Naive B cell (primary cell): ENCODE measurements at places on chromosomes 12 and 14.

DNA sequence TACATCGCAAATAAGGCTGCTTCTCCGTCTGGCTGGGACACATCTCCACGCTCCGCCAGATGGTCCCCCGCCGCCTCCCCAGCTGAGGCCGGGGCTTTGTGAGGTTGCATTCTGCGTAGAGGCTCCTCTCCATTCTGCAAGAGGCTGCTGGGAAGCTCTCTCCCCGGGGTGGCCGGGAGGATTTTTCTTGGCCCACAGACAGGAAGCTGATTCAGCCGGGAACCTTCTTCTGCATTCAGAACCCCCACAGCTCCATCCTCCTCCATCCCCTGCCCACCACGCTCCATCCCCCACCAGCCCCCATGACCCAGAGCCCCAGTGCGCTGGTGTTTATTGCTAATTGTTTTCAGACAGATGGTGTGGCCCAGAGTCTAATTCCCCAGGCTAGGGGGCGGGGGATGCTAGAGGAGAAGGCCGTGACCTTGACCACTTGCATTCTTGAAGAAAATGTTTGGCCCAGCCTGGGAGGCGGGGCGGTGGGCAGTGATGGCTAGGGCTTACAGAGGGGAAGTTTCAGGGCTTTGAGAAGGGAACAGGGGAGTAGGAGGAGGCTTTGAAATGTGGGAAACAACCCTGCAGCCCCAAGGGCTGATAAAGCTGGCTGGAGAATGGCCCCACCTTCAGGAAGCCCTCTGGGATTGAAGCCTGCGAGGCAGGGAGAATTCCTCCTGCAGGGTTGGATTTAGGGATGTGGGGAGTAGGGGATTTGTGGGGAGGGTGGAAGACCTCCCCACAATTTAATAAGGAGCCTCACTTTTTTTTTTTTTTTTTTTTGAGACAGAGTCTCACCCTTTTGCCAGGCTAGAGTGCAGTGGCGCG lies 88.5 kb upstream of the NCOR2 start:
- DNase-seq, result no peak

DNA sequence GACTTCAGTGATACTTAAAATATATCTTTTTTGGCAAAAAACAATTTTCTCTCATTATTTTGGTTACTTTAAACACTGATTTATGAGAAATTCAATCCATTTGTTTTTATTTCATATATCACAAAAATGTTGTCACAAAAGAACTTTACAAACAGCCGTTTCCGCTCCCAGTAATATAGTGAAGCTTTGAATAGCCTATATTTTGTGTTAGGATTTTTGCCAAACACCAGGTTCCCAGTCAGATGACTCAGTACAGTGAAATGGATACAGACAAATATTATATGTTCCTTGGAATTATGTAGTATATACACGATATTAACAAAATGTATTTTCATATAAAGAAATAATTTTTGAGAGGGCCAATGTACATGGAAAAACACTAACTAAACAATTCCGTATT lies 411.1 kb downstream of the CCER1 start:
- no peak for DNase-seq

DNA sequence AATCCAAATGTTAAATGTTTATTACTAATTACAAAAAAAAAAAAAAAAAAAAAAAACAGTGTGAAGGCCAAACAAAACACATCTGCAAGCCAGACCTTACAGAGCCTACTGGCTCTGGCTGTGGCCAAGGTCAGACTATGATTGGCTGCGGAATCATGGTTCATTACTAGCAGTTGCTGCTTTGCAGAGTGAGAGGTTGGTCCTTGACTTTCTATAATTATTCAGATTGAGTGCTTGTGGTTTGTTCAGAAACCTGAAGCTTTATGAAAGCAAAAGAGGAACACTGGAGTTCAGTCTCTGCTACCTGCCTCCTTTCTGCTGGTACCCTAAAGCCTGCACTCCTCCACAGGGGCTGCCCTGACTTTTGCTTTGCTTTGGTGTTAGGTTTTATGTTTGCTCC lies 550.9 kb downstream of the BCL11B start:
- no peak for DNase-seq

DNA sequence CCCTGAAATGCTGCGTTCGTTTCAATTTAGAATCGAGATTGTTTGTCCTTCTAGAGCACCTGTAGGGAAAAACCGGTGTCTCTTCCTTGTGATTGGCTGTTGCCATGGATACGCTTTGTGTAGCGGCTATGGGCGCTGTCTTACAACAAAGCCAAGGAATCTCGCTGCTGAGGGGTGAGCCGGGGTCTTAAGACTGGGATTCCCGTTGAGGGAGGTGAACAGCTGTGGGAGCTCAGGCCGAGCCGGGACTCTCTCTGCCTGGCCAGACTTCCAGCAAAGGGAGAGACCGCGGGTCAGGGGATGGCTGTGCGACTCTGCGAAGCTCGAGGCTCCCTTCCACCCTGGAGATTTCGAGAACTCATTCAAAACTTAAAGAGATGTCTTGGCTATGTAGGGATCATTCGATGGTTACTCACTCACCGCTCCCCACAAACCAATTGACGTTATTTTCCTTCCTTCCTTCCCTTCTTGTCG lies at the start of the genes LRRIQ1 and TSPAN19:
Gene LRRIQ1 (plus strand): TSS at position 118 of the 474 bp plus-strand sequence. CDS start 1,826 bp downstream, outside the sequence.
Gene TSPAN19 (minus strand): TSS at position 44 of the 474 bp plus-strand sequence. CDS start 6,331 bp downstream, outside the sequence.
- DNase-seq, result peak; percentile 3

DNA sequence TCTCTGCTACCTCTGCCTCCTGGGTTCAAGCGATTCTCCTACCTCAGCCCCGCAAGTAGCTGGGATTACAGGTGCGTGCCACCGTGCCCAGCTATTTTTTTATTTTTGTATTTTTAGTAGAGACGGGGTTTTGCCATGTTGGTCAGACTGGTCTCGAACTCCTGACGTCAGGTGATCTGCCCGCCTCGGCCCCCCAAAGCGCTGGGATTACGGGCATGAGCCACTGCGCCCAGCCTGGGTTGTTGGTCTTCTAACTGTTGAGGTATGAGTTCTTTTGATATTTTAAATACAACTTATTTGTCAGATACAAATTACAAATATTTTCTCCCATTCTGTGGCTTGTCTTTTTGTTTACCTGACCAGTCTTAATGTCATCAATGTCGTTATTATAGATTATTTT lies 95.9 kb downstream of the PCNX1 start:
- no peak for DNase-seq

DNA sequence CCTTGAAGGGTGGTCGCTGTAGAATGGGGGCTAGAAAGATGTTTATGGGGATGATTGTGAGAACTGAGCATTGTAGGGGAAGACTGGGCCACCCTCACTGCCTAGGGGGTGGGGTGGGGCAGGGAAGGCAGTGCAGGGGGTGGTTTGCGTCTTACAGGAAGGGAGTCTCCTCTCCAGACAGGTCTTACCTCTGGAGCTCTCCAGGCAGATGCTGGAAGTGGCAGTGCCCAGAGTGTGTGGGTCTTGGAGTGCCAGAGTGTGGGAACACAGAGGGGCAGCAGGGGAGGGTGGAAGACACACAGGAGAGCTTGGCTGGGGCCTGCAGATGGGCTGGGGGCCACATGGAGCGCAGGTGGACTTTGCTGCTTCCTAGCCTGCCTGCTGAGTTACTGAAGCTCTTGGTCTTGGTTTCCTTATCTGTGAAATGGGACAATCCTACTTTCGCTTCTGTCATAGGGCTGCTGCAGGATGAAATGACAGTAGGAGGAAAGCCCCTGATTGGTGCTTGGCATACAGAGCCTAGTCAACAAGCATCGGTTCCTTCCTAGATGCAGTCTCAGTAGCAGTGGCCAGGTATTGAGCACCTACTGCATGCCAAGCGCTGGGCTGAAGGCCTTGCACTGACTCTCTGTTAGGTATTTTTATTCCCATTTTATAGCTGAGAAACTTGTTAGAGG lies 118.3 kb downstream of the SLC25A47 start:
- no peak for DNase-seq

- DNase-seq, result peak; percentile 24
Observed at GRCh38 chr12:22083167-22083566, 37.1 kb downstream of the CMAS start.

GRCh38 chr14:34794941-34795340 lies 80.2 kb downstream of the BAZ1A start:
- DNase-seq, result no peak

- no peak for DNase-seq
Observed at GRCh38 chr14:58633831-58634230, 3.9 kb upstream of the DACT1 start.

DNA sequence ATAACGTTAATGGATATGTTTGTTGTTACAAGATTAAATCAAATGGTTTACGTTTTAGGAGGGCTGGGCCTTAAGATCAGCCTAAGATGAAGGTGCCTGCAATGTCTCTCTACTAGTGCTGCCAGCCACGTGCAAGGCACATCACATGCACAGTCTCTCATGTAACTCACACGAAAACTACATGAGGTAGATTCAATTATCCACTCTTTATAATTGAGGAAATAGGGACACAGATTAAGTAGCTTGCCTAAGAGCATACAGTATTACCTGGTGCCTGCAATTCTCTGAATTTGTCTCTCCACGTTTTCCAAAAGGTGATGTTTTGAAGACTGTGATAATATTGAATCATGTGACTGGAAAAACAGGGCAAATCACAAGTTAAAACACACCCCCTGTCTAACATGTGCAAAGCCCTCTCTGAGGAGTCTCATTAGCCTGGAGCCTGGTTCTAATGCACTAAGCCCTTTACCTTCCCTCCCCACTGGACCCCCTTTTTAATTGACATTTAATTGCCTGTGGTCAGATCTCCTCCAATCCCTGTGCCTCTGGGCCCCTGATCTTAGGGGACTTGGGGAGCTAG lies 14.6 kb upstream of the ATP2A2 start:
- no peak for DNase-seq

- no peak for DNase-seq
Observed at GRCh38 chr12:48067250-48067938, 38.5 kb downstream of the SENP1 start.

- no peak for DNase-seq
Observed at GRCh38 chr12:15910468-15910863, 666 bp upstream of the DERA start.
